ENCODE measurements at places on chromosomes 12 and 14. TPM values are rescaled to one million over a fixed set of nuclear protein-coding genes. Genes with fewer than 3 reads are reported as not detected.
A peak's percentile ranks its signal among the peaks of the same experiment; 100 is the strongest.

DNA sequence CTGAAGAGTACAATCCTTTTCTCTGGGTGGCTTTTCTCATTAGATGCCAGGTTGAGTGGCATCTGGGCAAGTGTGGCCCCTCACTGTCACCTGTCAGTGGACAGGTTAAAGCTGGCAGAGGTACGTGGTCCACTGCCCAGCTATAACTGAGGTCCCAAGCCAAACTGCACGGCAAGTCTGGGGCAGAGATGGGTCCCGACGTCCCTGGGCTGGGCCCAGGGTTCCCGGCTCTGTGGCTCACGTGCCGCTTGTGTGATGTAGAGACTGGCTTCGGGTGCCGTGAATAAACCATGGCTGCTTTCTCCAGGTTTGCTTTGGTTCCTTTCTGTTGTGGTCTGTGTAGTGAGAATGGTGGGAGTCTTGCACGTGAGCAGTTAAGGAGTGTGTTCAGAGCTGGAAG, 77.7 kb downstream of the WDR20 start:
- no peak for DNase-seq
- no peaks in the 10 kb centered on the region for H3K4me1 ChIP-seq
- H3K27ac ChIP-seq: no peak overlapping the region

- no peak overlapping the region for H3K4me3 ChIP-seq
- H3K4me1 ChIP-seq: no peaks in the 10 kb centered on the region
- no peak overlapping the region for H3K27ac ChIP-seq
- DNase-seq: no peak
- H3K36me3 ChIP-seq: no peaks in the 10 kb centered on the region
- H3K27me3 ChIP-seq: no peaks in the 10 kb centered on the region
Measured at GRCh38 chr14:106013879-106014376, 487.5 kb downstream of the TMEM121 start.

GPR84 gene
- total RNA-seq: not detected

CELA1 gene
- total RNA-seq: not detected

PRPH gene
- not detected for total RNA-seq

DNA sequence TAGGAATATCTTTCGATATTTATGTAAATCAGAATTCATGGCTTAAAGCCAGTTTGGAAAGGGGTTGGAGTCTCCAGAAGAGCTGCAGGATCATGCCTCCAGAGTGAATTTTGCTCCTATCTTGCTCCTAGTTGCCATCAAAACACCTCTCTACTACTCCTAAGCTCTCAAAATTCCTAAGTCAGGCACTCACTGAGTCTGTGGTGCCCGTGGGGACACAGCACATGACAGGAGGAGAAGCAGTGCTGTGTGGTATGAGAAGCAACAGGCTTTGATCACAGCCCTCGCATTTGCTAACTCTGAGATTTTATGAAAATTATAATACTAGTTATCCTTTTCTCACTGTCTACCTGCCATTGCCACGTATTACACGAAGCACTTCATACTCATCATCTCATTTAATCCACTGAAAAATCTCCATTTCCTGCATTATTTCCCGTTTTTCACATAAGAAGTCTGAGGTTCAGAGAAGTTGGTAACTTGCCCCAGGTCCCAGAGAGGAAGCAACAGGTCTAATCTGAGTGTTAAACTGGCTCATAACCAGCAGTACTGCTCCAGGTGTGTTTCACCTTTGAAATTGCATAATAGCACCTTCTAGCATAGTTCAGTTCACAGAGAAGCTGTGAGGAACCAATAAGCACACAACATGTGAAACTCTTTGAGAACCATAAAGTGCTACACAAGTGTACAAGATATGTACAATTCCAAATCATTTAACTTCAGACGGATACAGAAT, 33.1 kb upstream of the SLC35F4 start:
- no peaks in the 10 kb centered on the region for H3K4me1 ChIP-seq
- no peak for DNase-seq
- no peak overlapping the region for H3K4me3 ChIP-seq
- no peaks in the 10 kb centered on the region for H3K36me3 ChIP-seq
- no peaks in the 10 kb centered on the region for H3K27me3 ChIP-seq

DNA sequence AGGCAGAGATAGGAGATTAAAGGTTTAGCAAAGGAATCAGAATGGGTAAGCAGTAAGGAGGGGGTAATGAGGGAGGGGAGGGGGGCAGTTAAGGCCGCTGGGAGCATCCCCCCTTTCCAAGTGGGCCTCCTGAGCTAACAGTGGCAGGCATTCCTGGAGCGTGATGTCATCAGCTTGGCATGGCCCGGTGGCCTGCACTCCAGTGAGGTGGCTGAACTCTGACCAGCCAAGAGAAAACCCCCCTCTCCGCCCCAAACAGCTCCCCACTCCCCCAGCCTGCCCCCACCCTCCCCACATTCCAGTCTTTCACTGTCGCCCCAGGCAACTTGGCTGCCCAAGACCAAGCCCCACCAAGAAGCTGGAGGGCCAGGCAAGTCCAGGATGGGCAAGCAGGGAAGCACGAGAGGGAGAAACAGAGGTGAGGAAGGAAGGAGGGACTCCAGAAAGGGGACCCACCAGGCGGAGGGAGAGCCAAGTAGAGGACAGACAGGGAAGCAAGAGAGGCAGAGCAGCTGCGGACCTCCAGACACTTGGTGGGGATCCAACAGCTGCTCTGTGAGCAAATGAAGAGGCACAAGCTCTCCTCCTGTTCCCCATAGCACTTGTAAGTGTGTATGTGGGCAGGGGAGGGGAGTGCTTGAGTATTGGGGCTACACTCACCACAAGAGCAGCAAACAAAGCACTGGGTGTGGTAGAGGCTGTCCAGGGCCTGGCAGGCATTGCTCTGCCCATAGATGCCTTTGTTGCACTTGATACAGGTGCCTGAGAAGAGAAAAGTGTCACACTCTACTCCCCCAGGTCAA, 4.5 kb downstream of the AJUBA start:
- no peak overlapping the region for H3K4me3 ChIP-seq
- no peaks in the 10 kb centered on the region for H3K36me3 ChIP-seq
- H3K27ac ChIP-seq: peak overlapping the region; percentile 91
- peak; percentile 86 for DNase-seq
- no peaks in the 10 kb centered on the region for H3K27me3 ChIP-seq

Data from body of pancreas (tissue), 4 donors.